ENCODE measurements at places on chromosomes 2 and 18.

DNA sequence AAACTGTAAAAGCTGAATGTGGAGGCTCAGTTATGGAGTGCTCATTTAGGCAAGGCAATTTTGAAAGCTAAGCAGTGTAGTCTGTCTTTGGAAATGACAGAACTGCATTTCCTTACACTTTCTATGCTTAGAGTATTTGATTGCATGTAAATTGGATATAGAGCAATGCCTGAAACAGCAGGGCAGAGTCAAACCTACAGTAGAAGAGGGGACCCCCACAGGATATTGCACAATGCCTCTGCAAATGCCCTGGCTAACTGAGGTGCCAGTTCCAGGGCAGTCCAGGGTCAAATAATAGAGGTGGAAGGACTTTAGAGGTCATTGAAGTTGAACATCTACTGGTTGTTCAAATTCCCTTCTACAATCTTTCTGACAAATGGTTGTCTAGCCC, 2.2 kb downstream of the TMEM178A start:
- no peak for DNase-seq

- DNase-seq, result no peak
Measured at GRCh38 chr2:227460070-227460485, 11.9 kb upstream of the AGFG1 start.

- no peak for DNase-seq
Measured at GRCh38 chr2:142300517-142300916, 169.7 kb upstream of the LRP1B start.

GRCh38 chr2:130996691-130997090, 96.6 kb downstream of the FAM168B start:
- DNase-seq, result no peak

GRCh38 chr18:59616501-59616900, 80.7 kb downstream of the CCBE1 start:
- DNase-seq, result no peak

DNA sequence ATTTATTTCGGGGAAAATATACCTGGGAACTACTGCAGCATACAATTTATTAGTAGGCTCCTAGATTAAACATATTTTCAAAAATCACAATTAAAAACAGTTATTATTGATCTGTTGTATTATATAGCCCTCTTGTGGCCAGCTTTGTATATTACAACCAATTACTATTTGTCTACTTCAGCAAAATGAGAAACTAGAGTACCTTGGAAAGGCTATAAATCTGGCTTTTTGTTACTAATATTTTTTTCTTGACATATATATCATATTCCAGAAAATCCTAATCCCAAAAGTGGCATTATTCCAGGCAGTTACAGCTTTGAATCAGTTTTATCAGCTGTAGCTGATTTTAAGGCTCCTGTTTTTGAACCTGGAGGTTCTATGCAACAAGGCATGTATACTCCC, 101.2 kb downstream of the UBR3 start:
- DNase-seq, result no peak

- DNase-seq, result no peak
Measured at GRCh38 chr2:128413718-128414341, 95.2 kb upstream of the HS6ST1 start.

Data from NCI-H1930 (cell line).